CMK (cell line): ENCODE measurements at places on chromosomes 2 and 18.
A peak's percentile ranks its signal among the peaks of the same experiment; 100 is the strongest.

GRCh38 chr18:3912705-3913104, 462.7 kb downstream of the TGIF1 start:
- no peak for DNase-seq

DNA sequence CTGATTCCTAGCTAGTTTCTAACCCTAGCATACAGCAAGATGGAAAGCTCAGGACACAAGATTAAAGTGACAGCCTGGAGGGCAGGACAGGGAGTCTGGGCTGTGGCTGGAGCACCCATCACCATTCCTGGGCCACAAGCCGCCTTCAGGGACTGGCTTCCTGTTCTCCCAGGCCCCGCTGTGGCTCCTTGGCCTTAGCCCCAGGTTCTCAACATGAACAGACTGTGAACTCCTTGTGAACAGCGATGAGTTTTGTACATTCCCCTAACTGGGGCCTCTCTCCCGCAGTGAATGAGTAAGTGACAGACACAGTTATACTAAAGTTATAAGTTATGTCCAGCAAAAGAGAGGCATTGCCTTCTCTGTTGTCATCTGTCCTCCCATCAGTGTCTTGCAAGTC, 35.9 kb upstream of the SLC14A1 start:
- DNase-seq: no peak

GRCh38 chr2:170486730-170487129, 228.4 kb upstream of the SP5 start:
- DNase-seq: no peak

DNA sequence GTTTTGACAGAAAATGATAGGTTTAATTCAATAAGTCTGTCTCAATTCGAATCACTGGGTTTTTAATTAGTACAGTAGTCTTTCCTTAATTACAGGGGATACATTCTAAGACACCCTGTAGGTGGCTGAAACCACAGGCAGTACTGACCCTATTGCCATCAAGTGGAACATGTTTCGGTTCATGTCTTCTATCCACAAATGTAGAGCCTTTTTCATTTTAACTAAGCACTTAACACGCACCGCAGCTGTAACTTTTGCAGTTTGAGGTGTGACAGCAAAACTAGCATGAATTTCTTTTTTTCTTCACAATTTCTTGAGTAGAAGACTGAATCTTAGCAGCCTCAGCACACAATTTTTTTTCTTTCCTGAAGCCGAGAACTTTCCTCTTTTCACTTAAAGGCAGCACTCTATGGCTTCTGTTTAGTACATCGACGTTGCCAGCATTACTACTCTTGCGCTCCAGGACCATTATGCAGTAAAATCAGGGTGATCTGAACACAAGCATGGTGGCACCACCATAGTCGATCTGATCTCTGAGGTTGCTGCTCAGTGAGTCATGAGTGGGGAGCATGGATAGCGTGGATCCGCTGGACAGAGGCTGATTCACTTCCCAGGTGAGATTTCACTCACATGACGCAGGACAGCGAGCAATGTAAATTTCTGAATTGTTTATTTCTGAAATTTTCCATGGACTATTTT, 805.1 kb downstream of the RNF144A start:
- no peak for DNase-seq

GRCh38 chr2:43469094-43469493, 126.7 kb downstream of the THADA start:
- no peak for DNase-seq

DNA sequence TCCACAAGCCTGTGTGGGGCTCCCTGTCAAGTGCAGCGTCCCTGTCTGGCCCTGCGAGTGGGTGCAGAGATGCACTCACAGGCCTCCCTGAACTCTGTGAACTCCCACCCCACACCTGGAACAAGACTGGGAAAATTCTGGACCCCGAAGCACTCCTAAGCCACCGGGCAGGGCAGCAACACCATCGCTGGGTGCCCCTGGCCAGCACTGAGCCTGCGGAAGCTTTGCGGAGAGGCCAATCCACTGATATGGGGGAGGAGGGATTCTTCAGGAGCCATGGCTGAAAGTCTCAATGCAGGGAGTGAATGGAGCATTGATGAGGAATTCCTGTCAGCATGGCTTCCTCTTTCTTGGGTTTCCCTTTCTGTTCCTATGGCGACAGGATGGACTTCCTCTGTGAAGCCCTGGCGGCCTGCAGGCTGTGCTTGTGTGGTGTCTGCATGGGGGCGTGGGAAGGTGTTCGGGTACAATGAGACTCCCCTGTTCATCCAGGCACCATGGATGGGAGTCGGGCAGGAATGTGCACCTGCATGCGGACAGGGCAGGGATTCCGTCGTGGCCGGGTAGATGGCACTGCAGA, 15.1 kb downstream of the TRIB2 start:
- no peak for DNase-seq

GRCh38 chr18:34965108-34965507, 76.1 kb upstream of the MAPRE2 start:
- DNase-seq: no peak

DNA sequence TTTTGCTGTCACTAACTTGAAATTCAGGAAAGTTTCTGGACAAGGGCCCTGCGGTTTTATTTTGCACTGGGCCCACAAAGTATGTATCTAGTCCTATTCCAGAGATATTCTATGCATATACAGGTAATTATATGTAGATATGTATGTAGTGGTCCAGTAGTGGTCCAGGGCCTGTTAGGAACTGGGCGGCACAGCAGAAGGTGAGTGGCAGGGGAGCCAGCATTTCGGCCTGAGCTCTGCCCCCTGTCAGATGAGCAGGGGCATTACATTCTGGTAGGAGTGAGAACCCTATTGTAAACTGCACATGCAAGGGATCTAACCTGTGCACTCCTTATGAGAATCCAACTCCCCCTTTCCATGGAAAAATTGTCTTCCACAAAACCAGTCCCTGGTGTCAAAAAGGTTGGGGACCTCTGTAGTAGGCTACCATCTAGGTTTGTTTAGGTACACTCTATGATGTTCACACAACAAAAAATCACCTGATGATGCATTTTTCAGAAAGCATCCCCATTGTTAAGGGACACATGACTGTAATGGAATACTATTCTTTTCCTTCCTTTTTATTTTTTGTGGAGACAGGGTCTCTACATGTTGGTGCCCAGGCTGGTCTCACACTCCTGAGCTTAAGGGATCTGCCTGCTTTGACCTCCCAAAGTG, 2.8 kb upstream of the PPP4R3B start:
- peak; percentile 31 for DNase-seq
